ENCODE measurements at places on chromosomes 11 and 22.

- peak; percentile 37 for DNase-seq
Observed at GRCh38 chr11:58771458-58771855, 39.7 kb upstream of the GLYAT start.

GRCh38 chr11:113885897-113886296 is 10.5 kb upstream of the USP28 start:
- DNase-seq: no peak

- DNase-seq: no peak
Observed at GRCh38 chr11:37076866-37077265, 478.8 kb upstream of the RAG2 start.

GRCh38 chr11:35553021-35553420 is 27.6 kb upstream of the PAMR1 start:
- DNase-seq: no peak

GRCh38 chr11:134486106-134486505 is 74.1 kb upstream of the B3GAT1 start:
- no peak for DNase-seq
